Lower lobe of right lung (tissue), 2 donors: ENCODE measurements at places on chromosomes 5 and 9.

- DNase-seq = no peak
Measured at GRCh38 chr5:111545031-111545430, 32.7 kb upstream of the STARD4 start.

DNA sequence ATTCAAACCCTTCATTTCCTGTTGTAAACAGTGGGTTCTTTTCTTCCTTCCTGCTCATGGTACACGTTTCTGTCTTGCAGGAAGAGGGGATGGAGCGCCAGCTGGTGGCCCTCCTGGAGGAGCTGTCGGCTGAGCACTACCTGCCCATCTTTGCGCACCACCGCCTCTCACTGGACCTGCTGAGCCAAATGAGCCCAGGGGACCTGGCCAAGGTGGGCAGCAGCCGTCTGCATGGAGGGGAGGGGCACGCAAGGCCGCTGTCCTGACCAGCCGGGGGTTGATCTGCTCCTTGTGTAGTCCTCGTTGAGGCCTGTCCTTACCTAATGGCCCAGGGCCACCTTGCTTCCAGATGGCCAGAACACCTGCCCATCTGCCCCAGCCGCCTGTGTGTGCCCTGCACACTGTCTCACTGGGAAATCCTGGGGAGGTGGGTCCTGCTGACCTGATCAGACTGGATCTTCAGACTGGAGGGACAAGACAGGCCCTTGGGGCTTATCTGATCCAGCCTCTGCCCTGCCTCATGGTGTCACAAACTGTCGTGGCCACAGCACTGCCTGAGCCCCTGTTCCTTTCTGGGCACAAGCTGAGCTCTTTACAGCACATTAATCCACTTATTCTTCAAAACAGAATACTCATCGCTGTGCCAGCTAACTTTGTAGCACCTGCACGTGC lies 44.7 kb downstream of the LRSAM1 start:
- no peak for DNase-seq

DNA sequence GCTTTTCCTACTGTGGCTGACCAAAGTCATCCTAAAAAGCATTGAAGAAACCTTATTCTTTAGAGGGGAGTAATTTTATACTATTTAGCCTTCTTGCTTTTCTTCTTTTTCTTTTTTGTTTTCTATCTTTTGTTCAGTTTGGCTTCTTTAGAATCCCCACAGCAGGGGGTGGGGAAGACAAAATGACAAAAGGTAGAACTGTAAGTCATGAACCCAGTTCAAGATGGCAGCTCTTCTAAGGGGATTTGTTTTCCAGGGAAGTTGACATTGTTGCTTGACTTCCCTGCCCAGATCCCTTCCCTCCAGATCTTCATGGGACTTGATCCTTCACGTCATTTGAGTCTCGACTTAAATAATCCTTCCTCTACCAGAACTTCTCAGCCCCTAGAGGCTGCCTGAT lies 692.4 kb upstream of the DMAC1 start:
- no peak for DNase-seq

- no peak for DNase-seq
Measured at GRCh38 chr9:18346745-18347144, 127.2 kb upstream of the ADAMTSL1 start.

DNA sequence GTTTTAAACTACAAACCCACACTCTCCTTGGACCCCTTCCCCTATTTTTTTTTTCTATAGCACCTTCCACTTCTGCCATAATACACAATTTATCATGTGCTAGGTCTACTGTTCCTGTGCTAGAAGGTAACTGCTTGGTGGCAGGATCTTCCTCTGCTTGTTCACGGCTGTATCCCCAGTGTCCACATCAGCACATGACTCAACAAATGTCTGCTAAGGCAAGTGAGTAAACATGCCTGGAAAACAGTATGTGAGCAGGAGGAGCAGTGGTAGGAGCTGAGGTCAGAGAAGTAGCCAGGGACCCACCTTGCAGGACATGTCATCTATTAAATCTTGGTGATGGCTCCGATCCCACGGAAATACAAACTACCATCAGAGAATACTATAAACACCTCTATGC lies 79.4 kb downstream of the AUH start:
- no peak for DNase-seq

GRCh38 chr5:111472096-111472495 lies 40.2 kb downstream of the STARD4 start:
- no peak for DNase-seq

DNA sequence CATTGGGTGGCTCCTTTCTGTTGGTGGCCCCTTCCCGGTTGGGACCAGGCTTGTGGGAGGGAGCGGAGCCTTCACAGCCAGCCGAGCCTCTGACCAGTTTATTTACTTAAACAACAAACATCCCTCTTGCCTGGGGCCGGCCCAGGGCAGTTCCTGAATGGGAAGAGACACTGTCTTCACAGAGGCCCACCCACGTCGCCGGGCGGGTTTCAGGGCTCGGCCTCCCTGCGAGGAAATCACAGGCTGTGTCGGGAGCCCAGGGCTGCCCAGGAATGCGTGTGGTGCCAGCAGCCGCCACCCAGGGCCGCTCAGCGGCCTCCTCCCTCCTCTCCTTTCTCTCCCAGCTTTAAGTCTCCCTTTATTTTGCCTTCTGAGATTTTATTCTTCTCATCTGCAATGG lies 132.5 kb downstream of the HSD17B3 start:
- no peak for DNase-seq

DNA sequence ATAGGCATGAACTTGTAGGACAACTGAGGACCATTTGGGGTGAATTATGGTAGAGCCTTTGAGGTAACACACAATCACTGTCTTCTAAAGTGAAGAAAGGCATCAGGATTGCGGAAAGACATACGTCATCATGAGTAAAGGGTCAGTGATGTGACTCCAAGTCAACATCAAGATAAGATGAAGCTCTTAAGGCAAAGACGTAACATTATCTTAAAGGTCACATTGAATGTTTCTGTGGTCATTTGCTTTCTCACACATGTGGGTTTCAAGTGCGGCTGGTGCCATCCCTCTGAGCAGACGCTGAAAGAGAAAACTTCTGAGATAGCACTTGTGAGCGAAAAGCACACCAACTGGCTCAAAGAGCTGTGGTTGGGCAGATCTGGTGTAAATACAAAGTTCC lies 63.3 kb upstream of the GRAMD2B start:
- DNase-seq = no peak

GRCh38 chr9:113507256-113507655 lies 43.7 kb downstream of the RGS3 start:
- DNase-seq = no peak

DNA sequence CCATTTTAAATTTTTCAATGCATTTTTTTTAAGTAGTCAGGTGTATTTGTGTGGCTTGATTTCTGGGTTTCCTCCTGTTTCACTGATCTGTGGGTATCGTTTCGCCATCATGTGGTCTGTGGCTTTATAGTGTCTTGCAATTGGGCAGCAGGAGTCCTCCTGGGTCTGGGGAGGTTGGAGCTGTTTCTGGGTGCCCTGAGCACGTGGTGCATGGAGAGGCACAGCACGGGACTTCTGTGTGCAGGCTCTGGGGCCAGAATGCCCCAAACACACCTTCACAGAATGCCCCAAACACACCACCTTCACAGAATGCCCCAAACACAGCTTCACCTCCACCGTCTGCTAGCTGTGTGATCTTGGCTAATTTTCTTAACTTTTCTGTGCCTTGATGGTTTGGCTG lies 82.6 kb upstream of the COL5A1 start:
- DNase-seq = no peak

GRCh38 chr5:126965061-126965475 lies 65.3 kb downstream of the MARCHF3 start:
- no peak for DNase-seq

GRCh38 chr9:126504086-126504976 lies 109.4 kb upstream of the LMX1B start:
- peak; percentile 35 for DNase-seq

- no peak for DNase-seq
Measured at GRCh38 chr9:123998970-123999621, 12.5 kb upstream of the LHX2 start.

GRCh38 chr5:173011566-173011965 lies 28.0 kb downstream of the ATP6V0E1 start:
- DNase-seq = no peak

- DNase-seq = no peak
Measured at GRCh38 chr9:73231203-73231602, 79.5 kb downstream of the ANXA1 start.

DNA sequence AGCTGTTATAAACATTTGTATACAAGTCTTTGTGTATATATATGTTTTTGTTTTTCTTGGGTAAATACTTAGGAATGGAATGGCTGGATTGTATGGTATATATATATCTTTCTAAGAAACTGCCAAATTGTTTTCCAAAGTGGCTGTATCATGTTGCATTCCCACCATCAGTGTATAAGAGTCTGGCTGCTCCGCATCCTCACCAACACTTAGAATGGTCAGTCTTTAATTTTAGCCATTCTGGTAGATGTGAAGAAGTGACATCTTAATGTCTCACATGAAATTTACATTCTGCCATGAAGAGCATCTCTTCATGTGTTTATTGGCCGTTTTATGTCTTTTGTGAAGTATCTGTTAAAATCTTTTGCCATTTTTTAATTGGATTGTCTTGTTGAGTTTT lies 31.9 kb downstream of the GALNT10 start:
- DNase-seq = no peak

GRCh38 chr9:132236662-132237311 lies 74.9 kb downstream of the NTNG2 start:
- no peak for DNase-seq

DNA sequence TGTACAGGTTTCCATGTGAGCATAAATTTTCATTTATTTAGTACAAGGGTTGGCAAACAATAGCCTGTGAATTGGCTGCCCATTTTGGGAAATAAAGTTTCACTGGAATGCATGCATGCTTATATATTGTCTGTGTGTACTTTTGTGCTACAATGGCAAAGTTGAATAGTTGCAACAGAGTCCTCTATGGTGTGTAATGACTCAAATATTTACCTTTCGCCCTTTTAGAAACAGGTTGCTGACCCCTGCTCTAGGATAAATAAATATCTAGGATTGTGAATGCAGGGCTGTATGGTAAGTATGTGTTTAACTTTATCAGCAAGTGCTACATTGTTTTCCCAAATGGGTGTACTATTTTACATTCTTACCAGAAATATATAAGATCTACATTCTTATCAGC lies 47.2 kb downstream of the XRCC4 start:
- no peak for DNase-seq

- no peak for DNase-seq
Measured at GRCh38 chr5:180142021-180142765, 66.8 kb downstream of the RASGEF1C start.

DNA sequence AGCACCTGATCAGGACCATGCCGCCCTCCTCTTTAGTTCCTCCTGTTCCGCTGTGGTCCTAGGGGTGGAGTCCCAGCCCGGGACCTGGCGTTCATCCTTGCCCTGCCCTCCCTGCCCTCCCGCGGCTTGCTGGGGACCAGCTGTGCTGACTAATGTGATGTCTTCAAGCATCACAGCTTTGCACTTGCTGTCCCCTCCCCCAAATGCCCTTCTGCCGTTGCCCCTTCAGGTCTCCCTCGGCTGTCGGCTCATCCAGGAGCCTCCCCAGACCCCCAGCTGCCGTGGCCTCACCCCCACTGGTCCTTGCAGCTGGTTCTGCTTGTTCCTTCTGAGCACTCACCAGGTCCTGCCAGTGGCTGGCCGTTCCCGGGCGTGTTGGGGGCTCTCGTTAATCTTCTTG lies 19.9 kb downstream of the RXRA start:
- no peak for DNase-seq

GRCh38 chr9:105291422-105291859 lies 47.0 kb downstream of the SLC44A1 start:
- no peak for DNase-seq

- peak; percentile 69 for DNase-seq
Measured at GRCh38 chr9:135887585-135888050, 19.7 kb downstream of the CAMSAP1 start.
